ENCODE measurements at places on chromosomes 4 and X.

DNA sequence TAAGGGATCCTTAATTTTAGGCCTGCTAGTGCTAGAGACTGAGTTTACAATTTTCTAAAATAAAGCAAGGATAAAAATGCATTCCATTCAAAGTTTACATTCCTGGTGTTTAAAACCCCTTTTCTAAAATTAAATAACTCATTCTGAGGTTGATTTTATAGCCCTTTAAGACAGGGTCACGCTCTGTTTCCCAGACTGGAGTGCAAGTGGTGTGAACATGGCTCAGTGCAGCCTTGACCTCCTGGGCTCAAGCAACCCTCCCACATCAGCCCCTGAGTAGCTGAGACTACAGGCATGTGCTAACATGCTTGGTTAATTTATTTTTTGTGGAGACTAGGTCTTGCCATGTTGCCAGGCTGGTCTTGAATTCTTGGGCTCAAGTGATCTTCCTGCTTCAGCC lies 6.8 kb upstream of the CDKL2 start:
- DNase-seq, result no peak

GRCh38 chrX:154374313-154375155 lies at the start of gene FLNA:
Gene FLNA (minus strand): TSS chrX:154374634. CDS start chrX:154371245, 3,389 bp downstream.
- no peak for DNase-seq

DNA sequence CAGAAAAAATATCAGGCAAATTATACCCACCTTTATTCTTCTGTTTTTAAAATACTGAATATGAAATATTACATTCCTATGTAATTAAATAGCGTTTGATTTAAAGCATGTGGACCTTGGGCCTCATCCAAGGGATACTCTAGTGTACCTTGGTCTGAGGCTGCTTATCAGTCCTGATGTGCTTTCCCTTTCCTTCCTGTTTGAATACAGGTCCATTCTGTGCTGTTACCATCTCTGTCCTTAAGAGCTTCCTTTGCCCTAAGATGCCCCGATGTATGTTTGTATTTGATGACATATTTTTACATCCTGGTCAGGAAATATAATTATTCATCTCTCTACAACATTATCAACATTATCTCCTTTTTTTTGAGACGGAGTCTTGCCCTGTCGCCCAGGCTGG lies 24.1 kb downstream of the FAT4 start:
- no peak for DNase-seq

- DNase-seq, result no peak
These were observed 263.8 kb downstream of the INPP4B start for GRCh38 chr4:142582340-142582739.

DNA sequence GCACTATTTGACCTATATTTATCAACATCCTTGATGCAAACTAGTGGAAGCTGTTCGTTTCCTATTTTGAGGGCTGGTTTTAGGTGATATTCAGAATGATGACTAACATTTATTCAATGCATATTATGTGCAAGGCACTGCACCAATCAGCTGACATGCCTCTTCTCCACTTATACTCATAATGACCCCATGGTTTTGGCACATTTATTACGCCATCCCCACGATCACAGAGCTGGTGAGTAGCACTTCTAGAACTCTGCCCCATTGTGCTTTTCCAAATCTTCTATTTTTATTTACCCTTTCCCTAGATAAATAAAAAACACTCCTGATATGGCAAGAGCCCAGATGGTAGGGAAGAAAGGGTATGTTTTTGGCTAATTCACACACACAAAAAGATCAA lies 13.1 kb downstream of the SCML1 start:
- DNase-seq, result no peak

DNA sequence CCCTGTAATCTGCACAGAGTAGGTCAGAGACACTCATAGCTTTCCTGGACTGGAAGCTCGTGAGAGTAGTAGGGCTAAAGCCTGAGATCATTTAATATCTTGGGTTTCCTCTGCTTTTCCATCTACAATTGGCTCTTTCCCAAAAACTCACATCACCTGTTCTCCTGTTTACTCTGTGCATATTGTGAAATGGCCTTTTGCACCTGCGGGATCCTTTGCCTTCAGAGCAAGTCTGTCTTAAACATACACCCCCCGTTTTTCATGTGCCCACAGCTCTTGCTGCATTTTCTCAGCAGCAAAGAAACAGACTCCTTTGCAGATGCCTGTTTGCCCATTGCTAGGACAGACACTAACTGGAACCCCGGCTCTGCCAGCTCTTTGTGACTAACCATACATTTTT lies 608.3 kb upstream of the PCDH10 start:
- DNase-seq, result no peak

DNA sequence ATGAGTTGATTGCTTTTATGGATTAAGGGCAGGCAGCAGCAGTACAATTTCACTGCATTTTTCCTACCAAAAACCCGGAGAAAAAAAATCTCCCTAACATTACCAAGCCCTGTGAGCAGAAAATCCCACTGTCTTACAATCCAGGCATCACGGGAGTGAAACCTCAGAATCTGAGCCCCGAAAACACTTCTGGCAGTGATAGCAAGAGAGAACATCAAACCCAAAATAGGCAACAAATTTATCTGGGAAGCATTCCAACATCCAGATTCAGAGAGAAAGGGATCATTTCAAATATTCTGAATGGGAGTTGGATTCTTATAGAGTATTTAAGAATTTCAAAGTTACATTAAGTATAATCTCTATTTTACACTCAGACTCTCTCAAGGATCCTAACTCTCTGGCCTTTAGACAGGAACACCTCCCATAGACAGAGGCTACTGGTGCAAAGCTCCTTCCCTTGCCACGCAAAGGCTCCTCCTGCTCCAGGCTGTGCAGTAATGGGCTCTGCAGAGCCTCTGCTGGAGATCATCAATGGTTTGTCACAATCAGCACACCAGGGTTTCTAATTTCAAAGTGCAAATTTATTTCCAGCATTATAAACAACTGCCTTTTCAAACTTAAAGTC lies 256.9 kb downstream of the PARM1 start:
- peak; percentile 25 for DNase-seq

DNA sequence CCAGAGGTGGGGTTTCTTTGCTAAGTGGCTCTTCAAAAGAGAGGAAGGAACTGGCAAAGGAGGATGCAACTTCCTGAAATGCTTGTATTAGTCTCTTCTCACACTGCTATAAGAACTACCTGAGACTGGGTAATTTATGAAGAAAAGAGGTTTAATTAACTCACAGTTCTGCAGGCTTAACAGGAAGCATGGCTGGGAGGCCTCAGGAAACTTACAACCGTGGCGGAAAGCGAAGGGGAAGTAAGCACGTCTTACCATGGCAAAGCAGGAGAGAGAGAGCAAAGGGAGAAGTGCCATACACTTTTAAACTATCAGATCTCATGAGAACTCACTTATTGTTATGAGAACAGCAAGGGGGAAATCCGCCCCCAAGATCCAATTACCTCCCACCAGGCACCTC lies 505.7 kb downstream of the ZNF674 start:
- DNase-seq, result no peak

- DNase-seq, result no peak
These were observed 4.9 kb downstream of the MBNL3 start for GRCh38 chrX:132483951-132484350.

DNA sequence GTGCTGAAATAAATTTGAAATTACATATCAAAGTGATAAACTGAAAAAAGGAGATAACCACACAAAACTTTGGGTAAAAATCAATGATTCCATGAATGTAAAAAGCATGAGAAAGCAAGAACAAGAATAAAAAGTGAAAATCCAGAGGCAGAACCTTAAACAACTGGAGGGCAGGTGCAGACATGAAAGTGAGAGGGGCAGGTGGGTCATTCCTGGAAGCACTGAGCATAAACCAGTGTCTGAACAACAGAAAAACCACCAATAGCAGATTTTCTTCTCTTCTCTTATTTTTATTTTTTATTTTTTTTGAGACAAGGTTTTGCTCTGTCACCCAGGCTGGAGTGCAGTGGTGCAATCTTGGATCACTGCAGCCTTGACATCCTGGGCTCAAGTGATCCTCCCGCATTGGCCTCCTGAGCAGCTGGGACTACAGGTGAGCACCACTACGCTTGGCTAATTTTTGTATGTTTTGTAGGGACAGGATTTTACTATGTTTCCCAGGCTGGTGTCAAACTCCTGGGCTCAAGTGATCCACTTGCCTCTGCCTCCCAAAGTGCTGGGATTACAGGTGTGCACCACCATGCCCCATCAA lies 46.8 kb upstream of the GPR78 start:
- DNase-seq, result no peak

GRCh38 chr4:184994010-184994622 lies 24.2 kb upstream of the HELT start:
- no peak for DNase-seq

GRCh38 chr4:5863461-5864113 lies 29.3 kb downstream of the CRMP1 start:
- DNase-seq, result no peak

DNA sequence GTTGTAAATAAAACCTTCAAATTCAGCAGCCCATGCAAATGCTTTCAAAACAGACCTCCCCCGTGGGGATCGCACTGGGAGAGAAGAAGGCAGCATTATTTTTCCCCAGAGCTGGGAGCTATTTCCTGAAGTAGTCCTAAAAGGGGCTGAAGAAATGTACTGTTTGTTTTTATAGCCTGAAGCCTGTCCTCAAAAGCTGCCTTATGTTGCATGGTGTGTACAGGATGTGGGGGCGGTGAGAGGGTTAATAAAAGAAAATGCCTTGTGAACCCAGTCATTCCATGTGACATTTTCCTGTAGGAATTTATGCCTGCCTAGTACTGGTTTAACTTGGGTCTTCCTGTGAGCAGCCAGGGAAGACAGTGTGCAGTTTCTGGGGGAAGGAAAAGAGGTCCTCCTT lies 144.1 kb downstream of the SOWAHB start:
- DNase-seq, result no peak

DNA sequence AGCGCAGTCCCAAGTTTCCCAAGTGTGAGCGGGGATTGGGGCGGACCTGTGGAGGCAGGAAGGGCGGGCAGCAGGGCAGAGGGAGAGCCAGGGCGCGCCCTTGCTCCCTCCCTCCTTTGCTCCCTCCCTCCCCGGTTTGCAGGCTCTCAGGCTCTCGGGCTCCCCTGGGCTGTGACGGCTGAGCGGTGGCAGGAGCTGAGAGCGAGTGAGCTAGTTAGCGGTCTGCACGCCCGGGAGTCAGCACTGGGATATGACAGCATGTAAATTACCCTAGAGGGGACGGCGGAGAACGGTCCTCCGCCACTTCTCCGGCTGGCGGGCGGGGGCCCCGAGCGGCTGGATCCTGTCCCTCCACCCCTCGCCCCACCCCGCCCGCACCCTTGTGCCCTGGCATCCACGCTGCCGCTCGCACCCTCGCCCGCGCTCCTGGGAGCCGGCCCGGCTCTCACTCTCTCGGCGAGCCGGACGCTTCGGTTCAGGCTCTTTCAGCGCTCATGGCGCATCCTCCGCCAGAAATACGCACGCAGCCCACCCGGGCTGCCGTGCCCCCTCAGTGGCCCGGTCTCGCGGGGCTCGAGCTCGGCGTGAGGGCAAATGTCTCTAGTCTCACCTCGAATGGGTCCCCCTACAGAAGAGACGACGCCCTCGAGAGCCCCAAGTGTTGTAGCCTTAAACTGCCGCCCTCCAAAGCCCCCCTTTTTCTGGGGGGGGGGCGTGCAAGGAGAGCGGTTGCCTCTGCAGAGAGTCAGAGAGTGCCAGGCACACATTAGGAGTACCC lies at the start of gene TSC22D3:
Gene TSC22D3, minus strand, starts transcription at position 54 of the 778 bp plus-strand sequence. CDS start 368 bp downstream, outside the sequence.
- DNase-seq, result peak; percentile 61

GRCh38 chr4:117084866-117085701 lies at the start of gene TRAM1L1:
Gene TRAM1L1 (minus strand): TSS chr4:117085576. CDS start chr4:117085393, 183 bp downstream.
- DNase-seq, result peak; percentile 88

DNA sequence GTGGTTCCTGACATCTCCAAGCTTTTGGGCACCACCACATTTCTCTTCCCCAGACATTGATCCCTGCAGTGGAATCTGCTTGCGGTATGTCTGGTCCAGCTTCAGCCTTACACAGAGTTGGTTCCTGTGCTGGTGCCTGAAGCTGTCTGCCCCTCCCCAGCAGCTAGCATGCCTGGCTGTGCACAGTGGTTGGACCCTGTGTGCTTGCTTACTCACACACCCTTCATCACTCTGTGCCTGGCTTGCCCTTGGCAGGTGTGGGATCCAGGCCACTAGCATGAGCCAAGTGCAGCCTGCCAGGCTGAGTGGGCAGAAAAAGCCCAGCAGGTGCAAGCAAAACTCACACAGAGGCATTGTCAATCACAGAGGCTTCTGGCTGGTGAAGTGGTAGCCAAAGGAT lies 473.8 kb downstream of the ACTRT1 start:
- DNase-seq, result no peak

DNA sequence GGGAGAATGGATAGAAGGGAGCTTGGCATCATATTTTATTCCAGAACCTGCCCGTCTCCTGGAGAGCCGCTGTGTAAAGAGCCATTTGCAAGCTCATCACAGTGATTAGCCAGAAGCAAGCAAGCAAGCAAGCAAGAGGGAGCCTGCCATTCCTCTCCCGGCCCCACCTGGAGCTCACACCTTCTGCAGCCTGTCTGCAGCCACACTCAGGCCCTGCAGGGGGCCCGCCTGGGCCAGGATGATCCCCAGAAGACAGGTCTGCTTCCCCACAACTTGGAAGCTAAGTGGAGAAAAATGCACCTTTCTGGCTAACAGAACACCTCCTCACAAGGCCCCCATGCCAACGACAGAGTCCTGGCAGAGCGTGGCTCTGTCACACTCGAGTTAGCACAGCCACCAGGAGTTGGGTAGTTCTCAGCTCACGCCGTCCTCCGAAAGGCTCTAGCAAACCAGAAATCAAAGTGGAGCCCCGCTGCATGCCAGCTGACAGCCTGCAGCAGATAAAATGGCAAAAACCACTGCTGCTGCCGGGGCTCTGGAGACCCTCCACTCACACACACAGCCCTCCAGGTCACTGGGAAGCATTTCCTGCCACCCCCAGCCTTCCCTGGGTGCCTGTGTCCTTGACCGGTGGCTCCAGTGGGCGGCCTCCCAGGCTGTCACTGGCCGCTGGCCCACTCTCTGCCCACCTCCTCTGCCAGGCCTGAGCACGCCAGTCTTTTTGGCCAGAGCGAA lies 54.9 kb downstream of the DCTD start:
- peak; percentile 65 for DNase-seq

GRCh38 chr4:182644683-182645050 lies 272.5 kb downstream of the DCTD start:
- DNase-seq, result no peak

DNA sequence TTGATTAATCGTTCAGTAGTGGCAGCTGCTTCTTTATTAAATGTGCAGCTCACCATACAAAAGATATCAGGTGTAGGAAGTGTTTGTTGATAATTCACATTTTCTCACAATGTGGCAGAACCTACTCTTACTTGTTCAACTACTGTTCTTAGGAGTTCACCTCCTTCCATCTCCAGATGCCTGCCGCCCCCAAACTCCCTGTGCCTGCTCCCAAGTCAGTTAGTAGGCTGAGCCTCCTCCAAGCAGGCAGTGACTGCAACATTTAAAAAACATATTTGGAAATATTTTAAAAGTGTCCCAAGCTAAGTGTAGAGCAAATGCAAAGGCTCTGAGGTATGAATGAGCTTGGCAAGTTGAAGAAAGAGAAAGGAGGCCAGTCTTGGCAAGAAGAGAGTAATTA lies 100.2 kb downstream of the AFF2 start:
- no peak for DNase-seq

DNA sequence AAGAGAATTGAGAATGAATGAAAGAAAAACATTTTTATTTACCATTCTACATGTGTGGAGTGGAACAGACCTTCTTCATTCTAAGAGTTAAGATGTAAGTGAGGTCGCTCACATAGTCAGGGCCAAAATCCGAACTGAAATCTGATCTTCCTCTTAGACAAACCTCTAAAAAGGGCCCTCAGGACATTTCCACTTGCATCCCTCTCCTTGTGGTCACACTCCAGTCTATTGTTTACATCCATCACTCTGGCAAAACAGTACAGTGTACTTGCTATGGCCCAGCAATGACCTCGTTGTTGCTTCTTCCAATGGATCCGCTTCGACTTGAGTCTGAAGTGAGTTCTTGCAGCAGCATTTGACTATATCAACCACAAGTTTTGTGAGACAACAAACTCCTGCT lies 54.2 kb downstream of the MOSPD2 start:
- DNase-seq, result no peak

Measured in iPS-NIHi11 (cell line).